ENCODE measurements at places on chromosomes 12 and 14. TPM values are rescaled to one million over a fixed set of nuclear protein-coding genes. Genes with fewer than 3 reads are reported as not detected.

The CMA1 gene
- polyA plus RNA-seq = not detected

The CLEC6A gene
- polyA plus RNA-seq = not detected

DNA sequence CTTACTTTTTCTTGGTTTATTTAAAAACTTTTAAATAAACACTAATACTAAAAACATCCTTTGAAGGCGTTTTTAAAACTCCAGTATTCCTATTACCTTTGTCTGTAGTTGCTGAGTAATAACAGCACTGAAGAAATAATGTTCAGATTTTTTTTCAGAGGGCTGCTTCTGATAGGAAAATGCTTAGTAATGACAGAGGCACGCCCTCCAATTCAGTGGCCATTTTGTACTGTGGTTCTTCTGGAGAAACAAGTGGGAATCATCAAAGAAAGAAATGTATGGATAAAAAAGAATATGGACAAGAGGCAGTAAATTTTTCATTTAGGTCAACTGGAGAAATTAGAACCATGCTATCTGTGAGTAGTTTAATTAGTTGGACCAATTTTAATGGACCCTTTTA lies 13.6 kb downstream of the VEZT start:
- DNase-seq = no peak

GRCh38 chr12:64968989-64969819 lies 144.8 kb downstream of the TBC1D30 start:
- DNase-seq = no peak

GRCh38 chr12:54206791-54207190 lies 18.0 kb upstream of the SMUG1 start:
- no peak for DNase-seq
